ENCODE measurements at places on chromosomes 5 and 9.

DNA sequence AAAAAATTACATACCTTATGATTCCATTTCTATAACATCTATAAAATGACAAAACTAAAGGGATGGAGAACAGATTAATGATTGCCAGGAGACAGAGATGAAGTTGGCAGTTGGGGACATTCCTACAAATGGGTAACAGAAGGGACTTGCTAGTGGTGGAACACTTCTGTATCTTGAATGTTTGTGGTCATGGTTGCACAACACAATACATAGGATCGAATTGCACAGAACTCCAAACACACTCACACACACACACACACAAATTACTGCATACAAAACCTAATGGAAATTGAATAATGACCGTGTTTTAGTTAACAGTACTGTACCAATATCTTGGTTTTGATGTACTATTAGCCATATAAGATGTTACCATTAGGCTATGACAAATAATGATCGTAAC, 330.7 kb upstream of the POU5F2 start:
- no peak for DNase-seq

- DNase-seq = no peak
Observed at GRCh38 chr9:93994132-93994531, 39.0 kb upstream of the BARX1 start.

- no peak for DNase-seq
Observed at GRCh38 chr5:89216606-89217005, 333.6 kb upstream of the MEF2C start.

DNA sequence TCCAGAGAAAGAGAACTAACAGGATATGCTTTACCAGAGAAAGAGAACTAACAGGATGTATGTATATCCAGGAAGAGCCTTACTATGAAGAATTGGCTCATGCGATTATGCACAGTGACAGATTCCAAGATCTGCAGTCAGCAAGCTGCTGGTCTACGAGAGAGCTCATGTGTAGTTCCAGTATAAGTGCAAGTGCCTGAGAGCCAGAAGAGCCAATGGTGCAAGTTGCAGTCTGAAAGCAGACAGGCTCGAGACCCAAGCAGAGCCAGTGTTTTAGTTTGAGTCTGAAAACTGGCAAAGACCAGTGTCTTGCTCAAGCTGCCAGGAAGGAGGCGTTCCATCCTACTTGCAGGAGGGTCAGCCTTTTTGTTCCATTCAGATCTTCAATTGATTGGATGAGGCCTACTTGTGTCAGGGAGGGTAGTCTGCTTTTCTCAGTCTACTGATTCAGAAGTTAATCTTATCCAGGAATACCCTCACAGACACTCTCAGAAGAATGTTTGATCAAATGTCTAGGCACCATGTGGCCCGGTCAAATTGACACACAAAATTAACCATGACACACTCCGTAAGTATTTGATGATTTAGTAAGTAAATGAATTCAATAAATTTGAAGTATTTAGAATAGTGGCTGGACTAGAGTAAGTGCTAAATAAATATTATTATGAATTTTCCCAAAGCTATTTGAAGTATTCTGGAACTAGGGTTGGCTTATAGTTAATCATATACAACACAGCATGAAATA, 372.1 kb upstream of the SGCD start:
- no peak for DNase-seq

- no peak for DNase-seq
Observed at GRCh38 chr9:4680173-4680525, 780 bp downstream of the CDC37L1 start.

DNA sequence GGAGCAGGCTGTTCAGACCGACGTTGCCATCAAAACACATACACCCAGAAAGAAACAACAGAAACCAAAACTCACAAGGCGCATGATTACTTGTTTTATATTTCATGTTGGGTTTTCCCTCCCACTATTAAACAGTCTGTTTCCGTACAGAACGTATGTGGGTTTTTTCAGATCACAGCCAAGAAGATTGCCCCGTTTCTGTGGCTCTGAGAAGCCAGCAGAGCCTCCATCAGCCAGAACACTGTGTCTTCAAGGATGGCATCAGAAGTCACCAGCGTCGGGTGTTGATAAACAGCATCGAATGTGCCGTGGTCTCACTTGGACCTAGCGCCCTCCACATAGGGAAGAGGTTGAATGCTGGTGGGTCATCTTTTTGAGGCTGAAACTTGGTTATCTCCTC, 42.8 kb downstream of the FAM78A start:
- DNase-seq = peak; percentile 54

- no peak for DNase-seq
Observed at GRCh38 chr5:131277447-131277846, 13.6 kb downstream of the CDC42SE2 start.

DNA sequence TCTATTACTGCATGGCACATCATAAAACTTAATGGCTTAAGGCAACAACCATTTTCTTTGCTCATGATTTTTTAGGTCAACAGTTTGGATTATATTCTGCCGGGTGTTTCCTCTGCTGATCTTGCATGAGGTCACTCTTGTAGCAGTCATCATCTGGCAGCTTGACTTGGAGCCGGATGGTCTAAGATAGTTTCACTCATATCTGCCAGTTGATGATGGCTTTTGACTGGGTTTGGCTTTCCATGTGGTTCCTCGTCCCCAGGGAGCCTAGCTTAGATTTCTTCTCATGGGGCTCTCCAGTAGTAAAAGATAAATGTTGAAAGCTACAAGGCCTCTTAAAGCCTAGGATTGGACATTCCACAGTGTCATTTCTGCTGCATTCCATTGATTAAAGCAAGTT, 27.4 kb downstream of the LNPEP start:
- DNase-seq = peak; percentile 12

- DNase-seq = no peak
Observed at GRCh38 chr5:151798674-151799073, 26.9 kb downstream of the G3BP1 start.

GRCh38 chr5:82849885-82850284, 227.3 kb downstream of the TMEM167A start:
- no peak for DNase-seq

- DNase-seq = no peak
Observed at GRCh38 chr9:19140259-19140658, 13.0 kb upstream of the PLIN2 start.

DNA sequence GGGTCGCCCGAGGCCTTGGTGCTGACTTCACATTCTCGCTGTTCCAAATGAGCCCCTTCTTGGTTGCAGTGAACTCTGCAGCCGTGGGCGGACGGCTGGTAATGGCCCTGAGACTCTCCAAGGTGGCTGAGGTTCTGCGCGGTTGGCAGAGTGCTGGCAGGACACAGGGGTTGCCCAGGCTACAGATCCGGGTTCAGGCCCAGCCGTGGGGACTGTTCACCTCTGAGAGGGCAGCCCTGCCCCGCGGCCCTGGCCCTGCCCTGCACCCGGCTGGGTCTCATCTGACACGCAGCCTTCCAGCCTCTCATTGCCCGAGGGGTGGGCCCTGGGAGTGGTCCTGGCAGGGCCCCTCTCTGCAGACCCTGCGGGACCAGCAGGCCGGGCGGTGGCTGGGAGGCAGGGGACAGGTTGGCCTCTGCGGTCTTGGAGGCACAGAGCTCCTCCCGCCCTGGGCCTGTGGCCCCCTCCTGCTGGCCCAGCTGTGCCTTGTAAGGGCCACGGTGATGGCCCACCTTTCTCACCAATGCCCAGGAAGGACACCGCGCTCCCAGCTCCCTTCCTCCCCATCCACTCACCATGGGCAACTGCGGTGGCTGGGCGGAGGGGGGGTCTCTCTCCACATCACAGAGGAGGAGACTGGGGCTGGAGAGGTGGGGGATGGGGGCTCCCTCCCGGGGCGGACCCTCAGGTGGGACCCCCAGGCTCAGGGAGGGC, 51.6 kb downstream of the AHRR start:
- no peak for DNase-seq

Measured in CD4-positive, alpha-beta T cell treated with Interleukin-12 subunit alpha and Interleukin-12 subunit beta, for 1 hour (primary cell).